Stimulated activated CD8-positive, alpha-beta memory T cell treated with anti-CD3 and anti-CD28 coated beads, Interleukin-15, amount 100 ng/mL, for 24 hours (primary cell): ENCODE measurements at places on chromosomes 1 and 21.

- DNase-seq, result no peak
Measured at GRCh38 chr21:46082963-46083790, 14.7 kb upstream of the COL6A2 start.

DNA sequence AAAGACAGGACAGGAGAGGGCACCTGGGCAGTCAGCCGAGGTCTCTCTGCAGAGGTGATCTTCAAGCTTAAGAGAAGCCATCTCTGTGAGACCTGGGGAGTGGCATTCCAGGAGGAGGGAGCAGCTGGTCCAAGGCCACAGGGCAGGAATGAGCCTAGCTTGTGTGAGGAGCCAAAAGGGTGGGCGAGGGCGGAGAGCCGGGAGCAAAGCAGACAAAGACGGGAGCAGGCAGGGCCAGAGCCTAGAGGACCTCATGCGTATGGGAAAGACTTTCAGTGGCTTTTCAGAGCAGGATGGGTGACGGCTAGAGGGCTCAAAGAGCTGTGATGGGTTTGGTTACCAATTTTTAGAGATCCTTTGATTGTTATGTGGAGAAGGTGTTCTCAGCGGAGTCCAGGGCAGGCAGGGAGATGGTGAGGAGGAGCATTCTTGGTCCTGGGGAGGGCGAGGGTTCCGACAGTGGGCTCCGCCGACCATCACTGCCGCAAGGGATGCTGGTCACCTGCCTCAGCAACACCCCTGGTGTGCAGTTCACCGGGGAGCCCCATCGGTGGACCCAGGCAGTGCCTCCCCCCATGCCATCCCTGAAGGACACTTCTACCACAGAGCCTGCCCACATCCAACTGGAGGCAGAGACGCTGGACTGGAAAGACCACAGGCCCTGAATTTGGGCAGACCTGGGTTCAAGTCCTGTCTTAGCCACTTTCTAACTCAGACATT is 122.9 kb upstream of the IRF2BP2 start:
- DNase-seq, result no peak

DNA sequence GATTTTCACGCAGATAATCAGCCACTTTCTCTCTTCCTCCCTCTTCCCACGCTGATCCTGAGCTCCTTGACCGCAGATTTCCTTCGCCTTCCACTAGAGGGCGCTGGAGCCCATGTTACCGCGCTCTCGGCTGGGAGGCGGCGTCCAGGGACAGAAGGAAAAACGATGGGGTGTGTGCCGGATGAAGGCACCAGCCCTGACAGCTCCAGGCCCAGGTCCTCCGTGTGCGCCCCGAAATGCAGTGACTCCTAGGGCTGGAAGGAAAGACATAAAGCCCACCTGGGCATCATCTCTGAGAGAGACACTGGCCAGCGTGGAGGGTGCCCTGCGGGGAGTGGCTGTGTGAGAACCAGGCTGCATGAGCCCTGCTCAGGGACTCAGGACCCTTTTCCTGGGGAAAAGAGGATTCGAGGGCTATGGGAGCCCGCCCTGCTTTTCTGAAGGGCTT is 44.9 kb upstream of the CYP2J2 start:
- peak; percentile 17 for DNase-seq

- no peak for DNase-seq
Measured at GRCh38 chr21:42652527-42653230, 742 bp upstream of the PDE9A start.

- DNase-seq, result no peak
Measured at GRCh38 chr1:115211071-115211745, 121.9 kb upstream of the TSPAN2 start.

- no peak for DNase-seq
Measured at GRCh38 chr1:39446986-39447567, 44.4 kb upstream of the BMP8A start.

GRCh38 chr1:28249866-28250295 is 9.4 kb upstream of the SESN2 start:
- no peak for DNase-seq

- no peak for DNase-seq
Measured at GRCh38 chr1:1286313-1287261, 6.4 kb downstream of the SCNN1D start.

DNA sequence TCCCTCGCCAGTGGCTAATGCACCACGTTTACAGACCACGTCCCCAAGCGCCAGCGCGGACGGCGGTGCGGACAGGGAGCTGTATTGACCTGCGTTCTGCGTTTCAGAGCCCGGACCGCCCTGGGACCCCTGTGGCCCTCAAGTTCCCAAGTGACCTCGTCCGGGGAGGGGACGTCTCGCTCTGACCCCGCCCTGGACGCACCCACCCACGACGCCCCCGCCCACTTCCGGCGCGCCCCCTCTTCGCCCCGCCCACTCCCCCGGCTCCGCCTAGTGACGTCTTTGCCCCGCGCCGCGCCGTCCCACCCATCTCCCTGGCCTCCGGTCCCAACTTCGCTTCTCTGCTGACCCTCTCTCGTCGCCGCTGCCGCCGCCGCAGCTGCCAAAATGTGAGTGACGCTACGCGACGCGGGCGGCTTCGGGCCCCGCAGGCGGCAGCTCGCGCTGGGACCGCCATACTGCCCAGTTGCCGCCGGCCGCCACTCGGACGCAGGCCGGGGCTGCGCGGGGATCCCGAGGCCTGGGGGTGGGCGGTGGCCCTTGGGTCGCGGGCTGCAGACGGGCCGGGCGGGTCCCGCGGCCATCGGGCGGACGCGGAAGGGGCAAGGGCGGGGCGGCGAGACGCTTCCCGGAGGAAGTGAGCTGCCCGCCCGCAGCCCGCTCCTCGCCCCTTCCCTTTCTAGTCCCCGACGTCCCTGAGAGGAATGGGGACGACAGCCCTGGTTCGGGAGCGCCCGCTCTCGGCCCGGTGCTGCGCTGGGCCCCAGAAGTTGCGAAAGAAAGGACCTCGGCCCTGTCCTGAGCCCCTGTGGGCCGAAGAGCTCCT is at the start of gene VAMP3:
TSS of gene VAMP3 (plus strand) at position 300 of the 826 bp plus-strand sequence. CDS start at position 388, 88 bp downstream.
- DNase-seq, result peak; percentile 97

DNA sequence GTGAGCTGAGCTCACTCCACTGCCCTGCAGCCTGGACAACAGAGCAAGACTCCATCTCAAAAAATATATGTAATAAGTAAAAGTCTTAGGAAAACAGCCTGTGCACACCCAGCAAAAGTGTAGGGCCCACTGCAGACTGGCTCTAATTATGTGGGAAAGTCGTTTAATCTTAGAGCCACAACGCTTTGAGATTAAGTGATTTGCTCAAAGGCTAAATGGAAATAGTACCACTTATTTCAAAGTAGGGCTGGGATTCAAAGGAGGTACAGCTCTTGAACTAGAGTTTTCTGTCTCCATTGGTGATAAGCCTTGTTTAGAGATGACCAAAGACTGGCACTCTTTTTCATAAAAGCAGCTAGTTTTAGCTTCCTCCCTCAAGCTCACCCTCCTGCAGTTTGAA is 2.2 kb downstream of the TACSTD2 start:
- no peak for DNase-seq

DNA sequence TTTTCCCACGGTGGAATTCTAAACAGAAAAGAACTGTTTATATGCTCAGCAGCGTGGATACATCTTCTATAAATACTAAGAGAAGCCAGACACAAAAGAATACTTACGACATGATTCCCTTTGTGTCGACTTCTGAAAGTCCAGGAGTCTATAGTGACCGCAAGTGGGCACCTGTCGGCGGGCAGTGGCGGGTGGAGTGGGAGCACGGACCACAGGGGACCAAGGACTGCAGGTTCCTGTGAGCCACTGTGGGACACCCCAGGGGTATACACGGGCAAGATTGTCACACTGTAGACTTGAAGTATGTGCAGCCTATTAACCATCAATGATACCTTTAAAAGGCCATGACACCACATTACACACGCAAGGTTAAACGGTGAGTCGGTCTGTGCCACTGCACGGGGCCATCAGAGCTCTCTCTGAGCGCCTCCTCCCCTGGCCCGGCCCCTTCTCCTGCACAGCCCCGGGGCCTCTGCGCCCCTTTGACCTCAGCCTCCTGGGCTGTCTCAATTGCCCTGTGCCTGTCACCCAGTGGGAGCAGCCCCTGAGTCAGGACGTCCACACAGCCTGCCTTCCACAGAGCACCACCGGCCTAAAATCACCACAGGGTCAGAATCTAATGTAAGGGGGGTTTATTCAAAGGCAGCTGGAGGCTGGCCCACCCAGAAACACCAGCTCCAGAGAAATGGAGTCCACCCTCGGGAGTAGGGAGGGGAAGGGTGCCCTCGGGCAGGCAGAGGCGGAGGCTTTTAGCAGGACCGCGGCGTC is 90.0 kb upstream of the COL6A1 start:
- no peak for DNase-seq

DNA sequence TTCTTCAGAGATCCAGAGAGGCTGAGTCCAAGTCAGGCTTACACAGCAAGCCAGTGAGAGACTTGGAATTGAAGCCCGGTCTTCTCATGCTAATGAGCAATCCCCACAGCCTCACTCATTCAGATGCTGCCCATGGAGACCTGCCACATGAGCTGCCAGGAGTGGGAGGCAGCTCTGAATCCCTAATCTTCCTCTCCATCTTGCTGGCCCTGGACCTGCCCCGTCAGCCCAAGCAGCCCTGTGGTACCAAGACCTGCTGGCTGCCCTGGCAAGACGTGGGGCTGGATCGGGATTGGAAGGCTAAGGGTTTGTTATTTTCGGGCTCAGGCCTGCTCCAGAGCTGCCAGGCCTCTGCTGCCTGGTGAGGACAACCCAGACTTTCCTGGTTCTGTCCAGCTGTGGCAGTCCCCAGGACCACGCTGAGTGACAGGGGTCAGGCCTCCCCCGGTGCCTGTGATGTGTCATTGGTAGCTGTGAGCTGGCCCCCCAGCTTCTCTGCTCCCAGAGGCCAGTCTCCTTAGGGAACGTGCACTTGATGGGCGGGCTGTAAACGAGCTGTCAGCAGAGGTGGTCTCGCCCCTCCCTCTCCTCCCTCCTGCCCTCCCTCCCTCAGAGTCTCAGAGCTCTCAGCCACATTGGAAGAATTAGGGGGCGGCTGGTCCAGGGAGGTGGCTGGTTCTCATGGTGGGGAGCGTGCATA is 135.0 kb downstream of the FOXD2 start:
- no peak for DNase-seq

- DNase-seq, result no peak
Measured at GRCh38 chr1:119582801-119583200, 65.3 kb downstream of the ZNF697 start.

DNA sequence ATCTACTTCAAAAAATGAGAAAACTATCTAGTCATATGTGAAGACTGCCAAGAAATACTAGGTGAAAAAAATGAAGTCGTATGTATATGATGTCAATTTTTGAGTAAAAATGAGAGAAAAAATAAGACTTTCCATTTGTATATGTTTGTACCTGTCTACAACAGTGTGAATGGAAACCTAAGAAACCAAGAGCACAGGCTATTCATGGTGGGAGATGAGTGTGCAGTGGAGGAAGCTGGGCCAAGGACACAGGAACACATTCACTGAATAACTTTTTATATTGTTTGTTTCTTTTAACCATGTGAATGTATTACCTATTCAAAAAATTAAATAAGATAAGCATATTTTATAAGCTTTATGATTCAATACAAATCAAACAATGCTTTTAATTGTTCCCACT is 67.0 kb downstream of the ERO1B start:
- no peak for DNase-seq

- no peak for DNase-seq
Measured at GRCh38 chr1:55571767-55572166, 356.6 kb upstream of the USP24 start.

DNA sequence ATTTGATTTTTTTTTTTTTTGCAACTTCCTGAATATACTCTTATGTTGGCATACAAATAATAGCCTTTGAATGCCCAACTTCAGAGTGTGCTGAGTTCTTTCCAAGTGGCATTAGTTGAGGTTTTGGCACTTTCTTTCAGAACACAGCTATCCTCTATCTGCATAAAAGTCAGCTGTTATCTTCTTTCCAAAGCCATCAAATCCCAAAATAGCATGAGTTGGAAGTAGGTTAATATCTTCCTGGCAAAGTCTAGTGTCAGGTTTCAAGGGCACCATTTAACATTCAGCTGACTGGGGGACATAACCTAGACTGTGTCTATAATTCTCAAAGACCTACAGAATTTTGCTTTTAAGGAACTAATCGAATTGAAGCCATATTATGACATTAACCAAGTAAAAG is 223.9 kb downstream of the PLPP3 start:
- DNase-seq, result no peak

DNA sequence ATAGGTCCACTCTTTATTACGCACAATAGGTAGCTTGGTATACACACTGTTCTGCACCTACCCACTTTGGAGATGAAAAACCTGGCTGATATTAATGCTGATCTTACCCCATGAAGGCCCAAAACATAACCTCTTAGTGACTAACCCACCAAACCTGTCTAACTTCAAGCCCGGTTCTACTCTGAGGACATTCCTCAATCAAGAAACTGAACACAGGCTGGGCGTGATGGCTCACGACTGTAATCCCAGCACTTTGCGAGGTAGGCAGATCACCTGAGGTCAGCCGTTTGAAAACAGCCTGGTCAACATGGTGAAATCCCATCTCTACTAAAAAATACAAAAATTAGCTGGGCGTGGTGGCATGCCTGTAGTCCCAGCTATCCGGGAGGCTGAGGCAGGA is 50.5 kb downstream of the EYA3 start:
- DNase-seq, result no peak

GRCh38 chr1:96365076-96365475 is 356.5 kb upstream of the PTBP2 start:
- DNase-seq, result no peak

GRCh38 chr1:14083706-14084105 is 383.7 kb downstream of the PRDM2 start:
- DNase-seq, result no peak

GRCh38 chr21:14993115-14993514 is 71.7 kb downstream of the NRIP1 start:
- no peak for DNase-seq

DNA sequence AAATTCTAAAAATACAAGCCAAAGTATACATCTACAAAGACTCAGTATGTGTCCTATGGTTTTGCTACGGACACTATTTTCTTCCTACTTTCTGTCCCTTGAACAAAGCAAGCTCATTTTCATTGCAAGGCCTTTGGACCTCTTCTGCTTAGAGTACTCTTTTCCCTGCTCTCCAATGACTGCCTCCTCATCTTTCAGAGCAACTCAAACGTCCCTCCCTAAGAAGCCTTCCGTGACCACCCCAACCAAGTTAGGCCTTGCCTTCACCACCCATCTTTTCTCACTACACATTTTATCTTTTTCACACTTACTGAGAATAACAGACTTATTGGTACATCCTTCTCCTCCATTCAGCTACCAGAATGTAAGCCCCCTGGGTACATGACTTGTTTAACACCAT is 39.9 kb downstream of the ENAH start:
- DNase-seq, result no peak

GRCh38 chr1:65253800-65254319 is 55.5 kb upstream of the DNAJC6 start:
- no peak for DNase-seq
